Small intestine (tissue), 16 donors: ENCODE measurements at places on chromosomes 3 and 15. TPM values are rescaled to one million over a fixed set of nuclear protein-coding genes. Genes with fewer than 3 reads are reported as not detected.

DNA sequence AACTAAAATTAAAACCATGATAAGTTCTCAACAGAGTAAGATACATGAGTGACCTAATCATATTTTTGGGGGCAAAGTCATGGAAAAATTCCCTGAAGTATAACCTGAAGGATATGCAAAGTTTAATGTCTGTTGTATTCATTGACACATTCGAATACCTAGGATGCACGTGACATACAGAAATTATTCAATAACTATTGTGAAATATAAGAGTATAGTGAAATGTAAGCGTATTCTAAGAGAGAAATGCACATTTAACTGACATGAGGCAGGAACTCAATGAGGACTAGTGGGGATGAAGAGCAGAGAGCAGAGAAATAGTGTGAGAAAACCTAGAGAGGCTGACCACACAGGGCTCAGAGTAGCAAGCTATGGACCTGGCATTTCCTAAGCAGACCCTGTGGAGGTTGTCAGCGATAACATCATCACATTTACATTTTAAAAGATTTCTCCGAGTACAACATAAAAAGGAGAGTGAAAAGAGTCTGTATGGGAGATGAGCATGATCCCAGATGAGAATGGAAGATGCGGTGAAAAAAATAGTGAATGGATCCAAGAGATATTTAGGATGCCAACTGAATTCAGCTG, 588.8 kb downstream of the MAGI1 start:
- no peaks in the 10 kb centered on the region for H3K27me3 ChIP-seq
- no peaks in the 10 kb centered on the region for H3K4me1 ChIP-seq
- peaks cover 3% of the 10 kb centered on the region for H3K36me3 ChIP-seq
- H3K27ac ChIP-seq: no peak overlapping the region

GRCh38 chr3:175818811-175819464, 959.8 kb downstream of the NAALADL2 start:
- no peaks in the 10 kb centered on the region for H3K36me3 ChIP-seq
- no peaks in the 10 kb centered on the region for H3K4me1 ChIP-seq
- no peak overlapping the region for H3K4me3 ChIP-seq
- no peak overlapping the region for H3K27ac ChIP-seq
- no peaks in the 10 kb centered on the region for H3K27me3 ChIP-seq
- DNase-seq: no peak

GRCh38 chr3:13157986-13158385, 84.8 kb upstream of the IQSEC1 start:
- H3K27me3 ChIP-seq: no peaks in the 10 kb centered on the region
- no peak overlapping the region for H3K4me3 ChIP-seq
- H3K27ac ChIP-seq: no peak overlapping the region

- H3K27me3 ChIP-seq: peaks cover 4% of the 10 kb centered on the region
- H3K36me3 ChIP-seq: no peaks in the 10 kb centered on the region
Measured at GRCh38 chr15:65066001-65066634, 1.7 kb downstream of the RASL12 start.

GRCh38 chr3:20905210-20905805, 719.3 kb upstream of the SGO1 start:
- H3K27ac ChIP-seq: no peak overlapping the region
- H3K4me1 ChIP-seq: no peaks in the 10 kb centered on the region
- no peak overlapping the region for H3K4me3 ChIP-seq
- no peaks in the 10 kb centered on the region for H3K27me3 ChIP-seq
- no peaks in the 10 kb centered on the region for H3K36me3 ChIP-seq
- DNase-seq: no peak

DNA sequence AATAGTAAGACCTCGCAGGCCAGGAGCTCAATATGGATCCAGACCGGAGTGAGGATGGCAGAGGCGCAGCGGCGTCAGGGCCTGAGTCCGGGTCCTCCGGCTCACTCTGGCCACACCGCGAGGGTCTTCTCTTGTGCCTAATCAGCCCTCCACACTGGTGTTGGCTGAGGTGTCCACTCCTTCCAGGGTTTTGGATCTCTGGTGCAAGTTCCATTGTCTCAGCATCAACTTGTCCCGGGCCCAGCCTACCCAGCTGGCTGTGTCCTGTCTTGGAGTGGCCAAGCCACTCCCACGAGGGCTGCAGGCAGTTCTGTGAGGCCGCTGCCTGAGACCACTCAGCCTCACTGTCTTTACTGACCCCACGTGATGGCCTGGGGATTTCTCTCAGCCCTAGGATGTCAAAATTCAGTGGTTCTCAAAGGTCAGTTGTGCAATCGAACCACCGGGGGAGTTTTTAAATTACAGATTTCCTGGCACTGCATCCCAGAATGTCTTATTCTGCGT, 12.6 kb upstream of the GOLGA6L7 start:
- no peaks in the 10 kb centered on the region for H3K36me3 ChIP-seq
- no peak overlapping the region for H3K4me3 ChIP-seq
- H3K27me3 ChIP-seq: no peaks in the 10 kb centered on the region
- DNase-seq: no peak

GRCh38 chr15:62455441-62455921, 290.4 kb upstream of the C2CD4B start:
- peaks cover 4% of the 10 kb centered on the region for H3K4me1 ChIP-seq
- no peak for DNase-seq
- no peak overlapping the region for H3K27ac ChIP-seq
- H3K36me3 ChIP-seq: no peaks in the 10 kb centered on the region

DNA sequence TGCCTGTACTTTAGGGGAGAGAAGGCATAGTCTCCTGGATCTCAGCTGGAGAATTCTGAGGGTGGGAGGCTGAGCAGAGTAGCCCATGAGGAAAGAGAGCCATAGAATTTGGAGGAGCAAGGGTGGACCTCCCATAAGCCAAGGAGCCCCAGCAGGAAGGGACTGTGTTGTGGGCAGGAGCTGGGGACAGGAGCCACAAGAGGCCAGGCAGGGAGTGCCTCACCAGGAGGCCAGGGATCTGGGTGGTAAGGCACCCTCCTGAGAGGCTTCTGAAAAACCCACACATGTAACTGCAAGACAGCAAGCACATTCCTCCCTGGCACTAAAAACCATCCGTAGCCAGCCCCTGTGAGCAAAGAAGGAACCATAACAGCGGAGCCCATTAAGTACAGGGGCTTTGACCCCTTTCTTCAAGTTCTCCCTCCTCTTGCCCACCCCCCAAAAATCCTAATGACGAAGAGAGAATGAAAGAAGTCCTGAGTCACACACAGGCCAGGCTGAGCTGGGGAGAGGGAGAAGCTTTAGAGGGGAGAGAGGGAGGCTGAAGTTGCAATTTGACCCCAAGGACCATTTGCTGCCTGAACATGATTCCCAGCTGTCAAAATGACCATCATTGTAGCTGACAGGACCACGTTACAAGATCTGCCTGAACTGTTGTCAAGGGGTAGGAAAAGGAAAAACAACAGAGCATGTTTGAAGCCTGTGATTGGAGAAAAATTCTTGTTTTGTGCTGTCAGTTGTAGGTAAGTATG, 82.6 kb downstream of the TRIM42 start:
- no peaks in the 10 kb centered on the region for H3K27me3 ChIP-seq
- H3K4me1 ChIP-seq: no peaks in the 10 kb centered on the region
- H3K36me3 ChIP-seq: no peaks in the 10 kb centered on the region
- no peak overlapping the region for H3K4me3 ChIP-seq
- H3K27ac ChIP-seq: no peak overlapping the region
- DNase-seq: no peak

GRCh38 chr15:33693166-33693800, 275.0 kb upstream of the CHRM5 start:
- H3K27ac ChIP-seq: no peak overlapping the region
- no peaks in the 10 kb centered on the region for H3K36me3 ChIP-seq
- no peaks in the 10 kb centered on the region for H3K27me3 ChIP-seq
- DNase-seq: no peak
- H3K4me1 ChIP-seq: no peaks in the 10 kb centered on the region
- H3K4me3 ChIP-seq: no peak overlapping the region

DNA sequence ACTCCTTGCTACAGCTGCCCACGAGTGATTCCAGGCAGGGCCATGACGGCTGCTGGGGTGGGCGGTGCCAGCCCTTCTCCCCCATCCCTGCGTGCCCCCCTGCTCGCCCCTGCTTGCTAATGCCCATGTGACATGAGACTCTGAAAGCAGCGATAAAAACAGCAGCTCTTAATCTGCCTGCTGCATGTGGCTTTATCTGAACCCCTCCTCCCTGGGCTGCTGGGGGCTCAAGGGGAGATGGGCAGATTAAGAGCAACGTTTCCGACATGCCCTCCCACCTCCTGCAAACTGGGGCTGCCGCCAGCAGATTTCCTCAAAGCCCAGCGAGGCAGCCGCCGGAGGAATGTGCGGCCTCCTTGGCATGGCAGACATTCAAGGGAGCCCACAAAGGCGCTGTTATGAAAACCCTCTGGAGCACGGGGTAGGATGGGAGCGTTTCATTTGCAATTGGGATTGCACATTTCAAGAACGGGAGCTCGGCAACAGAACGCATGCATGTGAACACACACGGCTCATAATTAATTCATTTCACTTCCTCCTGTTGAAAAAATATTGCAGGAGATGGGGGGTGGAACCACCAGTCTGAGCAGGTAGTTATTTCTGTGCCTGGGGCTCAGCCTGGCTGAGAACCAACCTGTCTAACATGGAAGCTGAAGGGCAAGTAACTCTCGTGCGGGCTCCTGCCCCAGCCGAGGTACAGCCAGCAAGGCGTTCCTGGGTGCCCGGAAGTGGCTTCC, 504.2 kb upstream of the PROK2 start:
- no peaks in the 10 kb centered on the region for H3K27me3 ChIP-seq
- H3K4me1 ChIP-seq: no peaks in the 10 kb centered on the region
- H3K27ac ChIP-seq: no peak overlapping the region

GRCh38 chr15:75367406-75367912, 948 bp downstream of the MAN2C1 start:
- peak overlapping the region; percentile 89 for H3K4me3 ChIP-seq
- peaks cover 18% of the 10 kb centered on the region for H3K36me3 ChIP-seq
- peak overlapping the region; percentile 98 for H3K27ac ChIP-seq
- no peak for DNase-seq

DNA sequence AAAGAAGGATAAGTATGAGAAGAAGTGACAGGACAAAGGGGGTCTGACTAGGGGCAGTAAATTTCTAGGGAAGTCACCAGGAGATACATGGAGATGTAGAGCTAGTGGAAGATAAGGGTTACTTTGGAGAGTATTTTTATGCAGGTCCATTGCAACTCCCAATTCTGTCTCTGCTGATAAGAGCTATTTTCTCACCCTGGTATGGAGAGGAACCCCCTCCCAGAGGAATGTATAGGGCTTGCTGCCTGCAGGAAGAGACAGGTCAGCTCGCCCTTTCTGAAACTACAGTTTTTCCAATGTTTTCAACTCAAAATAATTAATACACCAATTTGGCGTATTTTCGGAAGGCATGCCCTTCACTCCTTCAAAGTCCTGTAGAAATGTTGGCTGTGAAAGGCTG, 11.4 kb upstream of the CORO2B start:
- H3K27me3 ChIP-seq: no peaks in the 10 kb centered on the region
- no peaks in the 10 kb centered on the region for H3K36me3 ChIP-seq
- H3K4me1 ChIP-seq: no peaks in the 10 kb centered on the region

DNA sequence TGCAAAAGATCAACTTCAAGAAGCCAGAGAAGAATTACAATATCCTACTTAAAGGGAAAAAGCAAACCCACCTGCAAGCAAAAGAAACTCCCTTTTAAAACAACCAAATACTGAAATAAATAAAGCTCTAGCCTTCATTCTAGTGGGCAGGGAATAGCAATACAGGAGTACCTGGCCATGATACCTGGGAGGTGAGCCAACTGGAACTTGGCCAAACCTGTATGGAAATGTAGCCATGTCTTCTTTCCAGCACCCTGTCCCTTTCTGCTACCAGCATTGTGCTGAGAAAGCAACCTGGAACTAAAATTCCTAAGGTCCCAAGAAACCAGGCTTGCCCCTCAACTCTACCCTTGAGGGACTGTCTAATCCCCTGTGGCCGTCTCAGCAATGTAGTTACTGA, 530.0 kb downstream of the EPHB1 start:
- no peak overlapping the region for H3K4me3 ChIP-seq
- no peak overlapping the region for H3K27ac ChIP-seq
- H3K36me3 ChIP-seq: no peaks in the 10 kb centered on the region
- H3K27me3 ChIP-seq: no peaks in the 10 kb centered on the region
- no peaks in the 10 kb centered on the region for H3K4me1 ChIP-seq

- DNase-seq: no peak
- H3K36me3 ChIP-seq: no peaks in the 10 kb centered on the region
- H3K27ac ChIP-seq: no peak overlapping the region
Measured at GRCh38 chr3:187016639-187017345, 86.5 kb downstream of the ST6GAL1 start.

DNA sequence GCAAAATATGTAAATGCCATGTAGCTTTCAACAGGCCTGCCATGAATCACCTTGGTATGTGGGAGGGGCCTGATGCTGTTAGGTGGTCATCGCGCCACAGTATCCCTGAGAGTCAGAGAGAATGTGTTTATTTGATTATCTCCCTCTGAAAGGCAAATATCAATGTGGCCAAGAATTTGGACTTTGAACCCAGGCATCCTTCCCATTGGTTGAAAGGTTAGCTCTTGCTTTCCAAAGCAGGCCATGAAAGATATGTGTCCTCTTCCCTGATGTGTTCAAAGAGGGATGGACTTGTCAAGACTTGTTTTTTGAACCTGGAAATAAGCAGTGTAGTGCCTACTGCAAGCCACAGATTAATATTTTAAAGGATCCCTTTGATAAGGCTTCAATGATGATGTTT, 36.7 kb downstream of the SRP14 start:
- peaks cover 2% of the 10 kb centered on the region for H3K36me3 ChIP-seq
- no peaks in the 10 kb centered on the region for H3K27me3 ChIP-seq
- H3K4me3 ChIP-seq: no peak overlapping the region
- H3K4me1 ChIP-seq: no peaks in the 10 kb centered on the region
- H3K27ac ChIP-seq: no peak overlapping the region
- peak; percentile 30 for DNase-seq

DNA sequence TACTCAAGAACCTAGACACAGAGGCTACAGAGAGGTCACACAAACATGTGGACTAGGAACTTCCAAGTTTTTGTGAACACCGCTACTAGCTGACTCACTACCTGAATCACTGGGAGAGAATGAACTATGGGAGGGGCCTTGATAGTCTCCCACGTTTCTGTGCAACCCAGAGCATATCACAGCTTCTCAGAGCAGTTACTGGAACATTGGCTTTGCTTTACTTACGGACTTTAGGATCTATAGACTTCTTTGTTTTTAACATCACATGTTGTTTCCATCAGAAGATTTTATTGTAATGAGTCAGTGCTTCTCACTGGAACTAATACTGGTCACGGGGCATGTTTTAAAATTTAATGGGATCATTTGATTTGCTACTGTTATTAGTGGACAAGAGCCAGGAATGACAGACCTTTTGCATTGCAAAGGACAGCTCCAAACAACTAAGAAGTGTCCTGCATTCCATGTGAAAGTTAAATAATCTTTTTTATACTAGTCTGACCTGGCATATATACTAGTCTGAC, 35.6 kb downstream of the RTP4 start:
- DNase-seq: no peak
- H3K27ac ChIP-seq: no peak overlapping the region
- H3K27me3 ChIP-seq: no peaks in the 10 kb centered on the region
- H3K4me1 ChIP-seq: no peaks in the 10 kb centered on the region
- H3K36me3 ChIP-seq: no peaks in the 10 kb centered on the region

The ADPRH gene
- 5.4 TPM for polyA plus RNA-seq

The TEX264 gene
- 56.0 TPM for polyA plus RNA-seq

The GABRR3 gene
- polyA plus RNA-seq: not detected

The STAC gene
- 0.52 TPM for polyA plus RNA-seq

The WNT7A gene
- polyA plus RNA-seq: not detected

The PCOLCE2 gene
- 0.37 TPM for polyA plus RNA-seq

The TRPC1 gene
- 0.54 TPM for polyA plus RNA-seq

The SLC24A5 gene
- not detected for polyA plus RNA-seq

The ANKRD63 gene
- polyA plus RNA-seq: 0.16 TPM
